Ovary (tissue), 10 donors: ENCODE measurements at places on chromosomes 11 and 22.
A peak's percentile ranks its signal among the peaks of the same experiment; 100 is the strongest.

GRCh38 chr11:92663539-92663938 lies 305.9 kb upstream of the MTNR1B start:
- no peak for DNase-seq

GRCh38 chr11:109309153-109309552 lies 112.8 kb upstream of the C11orf87 start:
- DNase-seq = no peak

DNA sequence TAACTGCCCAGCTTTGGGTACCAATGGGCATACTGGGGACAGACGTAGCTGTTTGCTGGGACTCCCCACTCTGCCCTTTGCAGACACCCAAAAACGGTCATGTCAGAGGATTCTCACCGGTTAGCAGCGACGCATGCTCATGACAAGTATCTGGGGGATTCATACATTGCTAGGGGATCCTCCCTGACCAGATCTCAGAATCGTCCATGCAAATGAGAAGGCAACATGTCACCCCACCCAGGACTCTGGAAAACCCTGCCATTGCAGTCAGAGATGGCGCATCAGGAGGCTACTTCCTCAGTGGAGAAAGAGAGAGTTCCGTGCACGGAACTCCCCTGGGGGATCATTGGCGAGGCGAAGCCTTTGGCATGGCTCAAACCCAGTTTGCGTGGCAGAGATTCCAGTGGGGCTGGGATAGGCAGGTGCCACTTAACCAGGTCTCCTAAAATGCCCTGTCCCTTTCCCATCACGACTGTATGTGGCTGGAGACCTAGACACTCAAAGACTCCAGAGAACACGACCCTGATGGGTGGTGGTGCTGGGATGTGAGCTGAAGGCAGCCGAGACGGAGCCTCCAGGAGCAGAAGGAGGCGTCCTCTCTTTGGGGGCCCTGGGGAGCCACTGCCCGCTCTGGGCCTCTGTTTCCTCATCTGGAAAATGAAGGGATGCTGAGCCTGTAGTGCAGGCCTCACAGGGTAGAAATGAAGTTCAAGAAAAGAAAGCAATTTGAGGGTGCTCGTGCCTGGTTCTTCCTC lies 4.9 kb downstream of the RGL4 start:
- DNase-seq = no peak

DNA sequence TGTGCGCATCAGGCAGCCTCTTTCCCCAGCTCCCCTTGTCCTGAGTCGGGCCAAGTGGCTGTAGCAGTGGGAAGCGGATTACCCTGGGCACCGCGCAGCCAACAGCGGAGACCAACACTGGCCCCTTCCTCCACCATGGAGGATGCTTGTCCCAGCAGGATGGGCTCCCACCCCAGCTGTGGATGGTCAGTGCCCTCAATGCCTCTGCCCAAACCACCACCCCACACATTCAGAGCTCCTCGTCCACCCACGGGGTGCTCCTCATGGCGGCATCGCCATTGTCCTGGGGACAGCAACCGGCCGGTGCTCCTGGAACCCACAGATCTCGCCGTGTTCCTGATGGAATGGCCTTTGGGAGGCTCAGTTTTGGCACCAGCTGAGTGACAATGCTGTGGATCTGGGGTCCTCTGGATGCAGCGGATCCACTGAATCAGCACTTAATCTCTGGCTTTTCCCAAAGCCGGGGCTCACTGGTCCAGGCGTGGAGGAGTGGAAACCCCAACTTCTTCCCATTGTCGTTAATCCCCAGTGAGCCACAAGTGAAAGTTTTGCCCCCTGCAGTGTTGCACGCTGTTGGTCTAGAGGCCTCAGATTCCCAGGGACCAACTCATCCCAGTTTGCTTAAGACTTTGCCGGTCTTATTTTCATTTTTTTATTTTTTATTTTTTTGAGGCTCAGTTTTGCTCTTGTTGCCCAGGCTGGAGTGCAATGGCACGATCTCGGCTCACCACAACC lies 4.1 kb upstream of the B4GALNT4 start:
- DNase-seq = no peak

DNA sequence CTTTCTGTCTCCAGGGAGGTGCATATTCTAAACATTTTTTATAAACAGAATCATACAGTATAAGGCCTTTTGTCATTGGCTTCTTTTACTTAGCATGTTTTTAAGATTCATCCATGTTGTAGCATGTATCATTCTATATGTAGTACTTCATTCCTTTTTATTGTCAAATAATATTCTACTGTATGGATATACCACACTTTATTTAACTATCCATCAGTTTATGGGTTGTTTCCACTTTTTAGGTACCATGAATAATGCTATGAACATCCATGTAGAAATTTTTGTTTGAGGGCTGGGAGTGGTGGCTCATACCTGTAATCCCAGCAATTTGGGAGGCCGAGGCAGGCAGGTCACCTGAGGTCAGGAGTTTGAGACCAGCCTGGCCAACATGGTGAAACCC lies 73.1 kb downstream of the PHF21A start:
- no peak for DNase-seq

GRCh38 chr22:27440304-27440865 lies 361.2 kb downstream of the MN1 start:
- no peak for DNase-seq

- DNase-seq = no peak
These were observed 44.4 kb downstream of the CYTH4 start for GRCh38 chr22:37326726-37327125.

DNA sequence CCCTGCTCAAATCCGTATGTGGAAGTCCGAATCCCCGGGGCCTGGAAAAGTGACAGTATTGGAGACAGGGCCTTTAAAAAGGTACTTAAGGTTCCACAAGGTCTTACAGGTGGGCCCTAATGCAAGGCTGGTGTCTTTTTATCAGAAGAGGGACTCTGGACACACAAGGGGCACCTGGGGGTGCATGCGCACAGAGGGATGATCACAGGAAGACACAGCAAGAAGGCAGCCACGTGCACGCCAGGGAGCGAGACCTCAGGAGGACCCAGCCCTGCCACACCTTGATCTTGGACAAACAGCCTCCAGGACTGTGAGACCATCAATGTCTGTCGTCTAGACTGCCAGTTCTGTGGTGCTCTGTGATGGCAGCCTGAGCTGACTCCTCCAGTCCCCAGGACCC lies 96.5 kb downstream of the SHANK2 start:
- no peak for DNase-seq

- DNase-seq = peak; percentile 69
These were observed 50.2 kb downstream of the RPL27A start for GRCh38 chr11:8732748-8733241.

- DNase-seq = no peak
These were observed 623.8 kb upstream of the KIRREL3 start for GRCh38 chr11:127624306-127624856.

DNA sequence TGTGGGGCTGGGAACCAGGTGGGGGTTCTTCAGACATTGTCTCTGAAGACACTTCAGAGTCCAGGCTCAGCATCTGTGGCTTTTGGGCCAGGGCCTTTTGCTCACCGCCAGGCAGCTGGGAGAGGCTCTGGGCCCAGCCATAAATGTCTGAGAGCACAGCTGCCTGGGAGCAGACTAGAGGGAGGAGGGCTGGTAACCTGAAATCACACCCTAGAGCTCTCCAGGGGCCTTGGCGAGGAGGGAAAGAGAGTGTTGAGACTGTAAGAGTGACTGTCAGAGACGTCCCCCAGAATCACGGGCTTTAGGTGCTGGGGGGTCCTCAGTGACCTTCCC lies 4.1 kb downstream of the TRABD start:
- no peak for DNase-seq

GRCh38 chr11:82045748-82046457 lies 687.8 kb downstream of the FAM181B start:
- no peak for DNase-seq

DNA sequence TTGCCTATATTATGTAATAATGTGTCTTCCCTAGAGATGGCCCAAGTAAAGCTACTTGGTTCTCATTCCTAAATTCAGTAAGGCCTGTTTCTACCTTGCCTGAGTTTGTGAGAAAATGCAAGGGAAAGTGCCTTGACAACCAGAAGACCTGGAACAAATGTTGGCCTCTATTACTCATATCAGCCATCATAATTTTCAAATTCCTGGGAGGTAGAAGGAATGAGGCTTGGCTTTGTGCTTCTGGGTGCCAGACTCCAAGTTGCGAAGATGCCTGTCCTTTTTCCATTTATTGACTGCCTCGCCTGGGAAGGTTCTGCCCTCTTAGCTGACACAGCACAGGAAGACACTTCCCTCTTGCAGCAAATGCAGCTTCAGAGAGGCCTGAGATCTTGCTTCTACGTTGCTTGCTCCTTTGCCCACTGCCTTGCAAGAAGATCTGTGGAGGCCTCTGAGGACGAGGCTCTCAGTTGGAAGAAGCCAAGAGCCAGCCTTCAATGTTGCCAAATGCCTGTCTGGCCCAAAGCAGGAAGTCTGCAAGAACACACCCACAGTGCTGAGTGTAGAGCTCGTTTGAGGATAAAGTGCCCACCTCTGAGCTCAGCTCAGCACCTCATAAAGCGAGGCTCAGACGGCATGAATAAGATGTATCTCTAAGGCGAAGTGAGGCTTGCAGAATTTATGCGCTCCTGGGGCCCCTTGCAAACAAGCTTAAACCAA lies 120.1 kb downstream of the GALNT18 start:
- DNase-seq = no peak

- DNase-seq = no peak
These were observed 50.9 kb upstream of the PGR start for GRCh38 chr11:101180481-101180880.

DNA sequence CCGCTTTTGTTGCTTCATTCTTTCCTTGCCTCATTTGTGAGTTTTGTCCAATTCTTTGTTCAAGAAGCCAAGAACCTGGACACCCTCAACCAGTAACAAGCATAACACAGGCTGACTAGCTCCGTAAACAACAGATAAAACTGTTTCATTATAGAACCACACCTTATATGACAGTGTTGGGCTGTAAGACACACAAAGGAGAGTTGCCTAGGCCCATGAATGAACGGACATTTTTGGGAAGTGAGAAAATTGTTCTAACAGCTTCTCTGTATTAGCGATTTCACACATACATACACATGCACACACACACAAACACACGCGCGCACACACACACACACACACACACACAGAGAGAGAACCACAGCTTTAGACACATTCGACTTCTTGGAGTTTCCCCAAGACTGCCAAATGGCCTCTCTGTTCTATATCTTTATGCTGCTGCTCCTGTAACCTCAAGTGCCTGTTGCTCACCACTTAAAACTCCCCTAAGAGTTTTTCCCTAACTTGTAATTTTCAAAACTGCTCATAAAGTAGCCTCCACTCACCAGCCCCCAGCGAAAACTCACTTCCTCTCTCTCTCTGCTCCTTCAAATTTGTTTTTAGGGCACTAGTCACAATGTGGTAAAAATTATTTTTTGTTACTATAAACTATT lies 35.9 kb downstream of the CTSC start:
- no peak for DNase-seq

DNA sequence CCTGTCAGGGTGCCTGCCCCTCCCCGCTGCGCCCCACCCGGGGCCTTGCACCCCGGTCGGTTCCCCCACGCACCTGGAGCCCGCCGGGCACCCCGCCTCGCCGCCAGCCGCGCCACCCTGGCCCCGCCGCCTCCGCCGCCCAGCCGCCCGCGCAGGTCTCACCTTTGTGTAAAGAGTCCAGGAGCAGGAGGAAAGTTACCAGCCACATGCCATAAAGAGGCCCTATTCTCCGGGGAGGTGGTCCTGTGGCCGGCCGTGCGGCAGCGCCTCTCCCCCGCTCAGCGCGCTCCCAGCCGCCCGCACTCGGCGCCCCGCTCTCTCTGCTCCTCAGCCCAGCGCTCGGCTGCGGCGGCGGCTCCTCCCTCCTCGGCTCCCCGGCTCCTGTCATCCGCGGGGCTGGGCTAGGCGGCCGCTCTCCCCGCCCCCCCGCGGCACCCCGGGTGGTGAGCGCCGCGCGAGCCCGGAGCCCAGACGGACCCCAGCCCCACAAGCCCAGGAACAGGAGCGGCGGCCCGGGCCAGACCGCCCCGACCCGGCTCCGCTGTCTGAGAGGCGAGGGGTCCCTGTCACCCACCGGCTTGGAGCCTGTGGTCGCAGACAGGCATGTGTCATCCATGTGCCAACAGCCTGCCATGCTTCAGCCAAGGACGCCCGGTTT lies at the start of gene DSCAML1:
DSCAML1 (minus strand) TSS at position 345 of the 658 bp plus-strand sequence; CDS start at position 208, 137 bp downstream.
- DNase-seq = peak; percentile 61
